SK-N-MC (cell line): ENCODE measurements at places on chromosomes 11 and 22.

DNA sequence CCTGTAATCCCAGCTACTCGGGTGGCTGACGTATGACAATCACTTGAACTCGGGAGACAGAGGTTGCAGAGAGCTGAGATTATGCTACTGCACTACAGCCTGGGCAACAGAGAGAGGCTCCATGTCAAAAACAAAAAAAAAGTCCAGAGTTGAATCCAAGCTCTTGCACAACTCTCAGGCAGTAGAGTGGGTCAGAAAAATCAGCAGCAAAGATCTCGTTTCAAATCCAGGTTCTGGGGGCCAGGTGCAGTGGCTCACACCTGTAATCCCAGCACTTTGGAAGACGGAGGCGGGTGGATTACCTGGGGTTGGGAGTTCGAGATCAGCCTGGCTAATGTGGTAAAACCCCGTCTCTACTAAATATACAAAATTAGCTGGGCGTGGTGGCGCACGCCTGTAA lies 24.9 kb downstream of the CLPB start:
- no peak for DNase-seq

DNA sequence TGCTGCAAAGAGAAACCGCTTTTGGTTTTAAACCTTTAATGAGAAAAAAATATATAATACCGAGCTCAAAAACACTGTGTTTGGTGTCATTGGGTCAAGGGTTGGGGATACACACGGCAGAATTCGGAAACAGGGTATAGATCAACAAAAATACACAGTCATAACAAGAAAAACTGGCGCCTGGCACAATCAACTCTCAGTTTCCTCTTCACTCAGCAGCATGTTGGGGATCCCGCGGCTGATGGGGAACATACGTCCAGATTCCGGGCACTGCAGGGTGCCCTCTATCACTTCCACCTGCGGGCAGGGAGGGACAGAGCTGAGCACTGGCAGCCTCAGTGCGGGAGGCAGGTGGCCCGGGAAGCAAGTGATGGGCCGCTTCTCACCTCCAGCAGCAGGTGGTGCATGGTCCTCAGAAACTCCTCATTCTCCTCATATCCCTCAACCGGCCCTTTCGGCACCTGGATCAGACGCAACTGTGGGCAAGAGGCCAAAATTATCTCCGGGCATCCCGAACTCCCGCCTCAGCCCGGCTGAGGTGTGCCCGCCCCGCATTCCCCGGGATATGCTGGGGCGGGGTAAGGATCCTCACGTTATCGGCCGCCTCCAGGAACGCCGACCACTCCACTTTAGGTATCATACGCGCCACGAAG lies 561 bp downstream of the TRMT112 start:
- no peak for DNase-seq

DNA sequence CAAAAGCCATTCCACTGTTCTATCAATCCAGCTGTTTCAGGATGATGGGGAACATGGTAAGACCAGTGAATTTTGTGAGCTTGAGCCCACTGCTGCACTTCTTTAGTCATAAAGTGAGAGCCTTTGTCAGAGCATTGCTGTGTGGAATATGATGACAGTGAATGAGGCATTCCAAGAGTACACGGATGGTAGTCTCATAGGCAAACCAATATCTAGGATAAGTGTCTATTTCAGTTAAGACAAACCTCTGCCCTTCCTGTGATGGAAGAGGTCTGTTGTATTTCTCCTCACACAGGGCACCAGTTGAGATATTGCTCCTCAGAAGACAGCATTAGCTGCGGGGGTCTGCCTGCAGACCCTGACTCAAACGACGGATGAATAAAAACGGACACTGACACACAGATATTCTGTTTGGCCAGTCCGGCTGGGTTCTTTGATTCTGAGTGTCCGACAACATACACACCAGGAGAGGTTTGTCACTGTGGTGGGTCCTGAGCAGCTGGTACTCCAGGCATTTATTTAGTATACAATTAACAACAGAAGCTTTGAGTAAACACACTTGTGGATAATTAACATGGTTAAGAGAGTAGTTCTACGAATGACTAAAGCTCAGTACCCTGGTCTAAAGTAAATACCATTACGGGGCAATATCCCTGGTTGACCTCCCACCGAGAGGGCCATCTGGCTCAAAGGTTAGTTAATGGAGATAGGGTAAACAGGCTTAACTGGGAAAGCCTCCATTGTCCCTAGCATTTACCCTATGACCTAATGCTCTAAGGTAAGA lies 121.7 kb downstream of the ZNF280B start:
- DNase-seq: no peak

DNA sequence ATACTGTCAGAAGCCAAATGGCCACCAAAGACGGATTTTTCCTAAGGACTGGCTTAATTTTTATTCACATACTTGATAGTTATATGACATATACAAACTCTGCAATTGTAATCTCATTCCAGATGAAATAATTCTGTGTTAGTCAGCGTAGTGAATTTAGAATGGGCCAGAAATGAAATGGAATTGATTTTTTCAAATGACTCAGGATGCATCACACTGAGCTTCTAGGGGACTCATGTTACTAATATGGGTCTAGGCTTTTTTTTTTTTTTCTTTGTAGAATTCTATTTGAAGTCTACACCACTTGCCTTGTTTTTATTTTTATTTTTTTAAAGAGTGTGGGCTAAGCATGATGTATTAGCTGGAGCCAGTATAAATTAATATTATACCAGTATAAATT lies 62.7 kb downstream of the SPECC1L start:
- DNase-seq: no peak

GRCh38 chr11:10637731-10638151 lies 55.8 kb downstream of the IRAG1 start:
- DNase-seq: no peak

GRCh38 chr11:45843158-45843924 lies 3.9 kb upstream of the CRY2 start:
- DNase-seq: peak; percentile 40

DNA sequence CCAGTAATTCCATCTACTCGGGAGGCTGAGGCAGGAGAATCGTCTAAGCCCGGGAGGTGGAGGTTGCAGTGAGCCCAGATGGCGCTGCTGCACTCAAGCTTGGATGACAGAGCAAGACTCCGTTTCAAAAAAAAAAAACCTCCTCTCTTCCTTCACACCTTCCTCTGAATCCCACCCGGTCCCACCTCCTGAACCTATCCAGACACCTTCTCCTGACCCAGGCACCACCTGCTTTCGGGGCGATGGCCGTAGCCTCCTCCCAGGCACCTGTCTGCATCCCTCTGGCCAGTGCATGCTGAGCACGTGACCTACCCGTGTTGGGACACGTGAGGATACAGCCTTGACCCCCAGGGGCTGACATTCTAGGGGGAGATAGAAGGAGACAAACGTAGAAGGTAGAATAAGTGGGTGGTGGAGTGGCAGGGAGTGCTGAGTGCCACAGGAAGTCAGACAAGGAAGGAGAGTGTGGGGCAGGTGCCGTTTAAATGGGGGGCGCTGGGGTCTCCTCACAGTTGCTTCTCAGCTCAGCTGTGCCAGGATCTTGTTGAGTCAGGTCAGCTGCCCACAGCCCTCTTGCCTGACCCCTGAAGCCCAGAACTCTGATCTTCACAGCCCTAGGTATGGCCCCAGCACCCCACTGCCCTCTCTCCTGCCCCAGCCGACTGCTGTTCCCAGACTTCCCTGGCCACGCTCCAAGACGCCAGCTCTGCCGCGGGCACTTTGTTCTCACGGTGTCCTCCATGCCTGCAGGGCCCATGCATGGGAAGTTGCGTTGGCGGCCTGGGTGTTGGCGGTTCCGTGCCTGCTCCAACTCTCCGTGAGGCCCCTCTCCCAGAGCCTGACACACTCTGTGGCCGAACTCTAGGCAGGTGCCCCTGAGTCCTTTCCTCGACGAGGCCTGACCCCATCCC lies 1.2 kb upstream of the MIOX start:
- no peak for DNase-seq

- no peak for DNase-seq
Measured at GRCh38 chr11:65488273-65489034, 10.4 kb upstream of the MALAT1 start.

GRCh38 chr11:113603277-113604059 lies 102.6 kb downstream of the TMPRSS5 start:
- no peak for DNase-seq

GRCh38 chr11:46981436-46981835 lies 44.9 kb downstream of the CSTPP1 start:
- no peak for DNase-seq

GRCh38 chr22:24191381-24191841 lies 10.1 kb downstream of the SUSD2 start:
- DNase-seq: no peak

- DNase-seq: no peak
Measured at GRCh38 chr11:116646191-116646590, 126.6 kb downstream of the BUD13 start.

DNA sequence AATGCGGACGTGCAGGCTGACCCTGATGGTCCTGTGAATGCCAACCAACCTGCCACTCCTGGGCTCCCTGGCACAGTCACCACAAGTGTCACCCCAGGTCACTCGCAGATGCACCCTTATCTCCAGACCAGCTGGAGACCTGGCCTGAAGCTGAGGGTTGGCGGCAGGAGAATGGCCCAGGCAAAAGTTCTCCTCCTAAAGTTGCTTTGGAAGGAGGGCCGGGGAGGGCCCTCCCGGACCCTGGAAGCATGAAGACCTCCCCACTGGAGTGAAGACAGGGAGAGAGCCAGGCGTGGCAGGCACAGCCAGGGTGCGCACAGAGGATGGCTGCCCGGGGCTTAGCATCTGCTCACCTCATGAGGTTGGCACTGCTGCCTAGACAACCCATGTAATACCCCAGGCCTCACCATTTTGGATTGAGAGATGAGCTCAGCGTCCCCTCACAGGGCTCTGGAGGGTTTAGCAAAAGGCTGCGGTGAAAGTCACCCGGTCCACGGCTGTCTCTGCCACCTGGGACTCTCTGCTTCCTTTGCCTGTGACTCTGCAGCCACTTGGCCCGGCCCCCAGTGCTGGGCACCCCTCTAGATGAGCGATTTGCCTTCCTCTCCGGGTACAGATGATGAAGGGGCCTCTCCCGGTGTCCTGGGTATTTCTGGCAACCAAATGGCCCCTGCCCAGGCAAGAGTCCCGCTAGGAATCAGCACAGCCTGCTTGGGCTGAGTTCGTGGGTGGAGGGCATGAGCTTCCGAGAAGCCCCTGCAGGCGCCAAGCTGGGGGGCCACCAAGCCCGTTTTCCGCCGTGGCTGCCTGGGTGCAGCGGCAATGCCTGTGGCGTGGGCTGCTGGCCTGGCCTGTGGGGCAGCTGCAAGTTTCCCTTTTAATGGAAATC lies 48.3 kb upstream of the SEPTIN5 start:
- DNase-seq: no peak

- no peak for DNase-seq
Measured at GRCh38 chr11:57482782-57483561, 22.6 kb downstream of the RTN4RL2 start.

- DNase-seq: no peak
Measured at GRCh38 chr11:125281831-125282595, 117.5 kb downstream of the PKNOX2 start.

- no peak for DNase-seq
Measured at GRCh38 chr11:6828103-6828502, 17.4 kb upstream of the OR10A5 start.

DNA sequence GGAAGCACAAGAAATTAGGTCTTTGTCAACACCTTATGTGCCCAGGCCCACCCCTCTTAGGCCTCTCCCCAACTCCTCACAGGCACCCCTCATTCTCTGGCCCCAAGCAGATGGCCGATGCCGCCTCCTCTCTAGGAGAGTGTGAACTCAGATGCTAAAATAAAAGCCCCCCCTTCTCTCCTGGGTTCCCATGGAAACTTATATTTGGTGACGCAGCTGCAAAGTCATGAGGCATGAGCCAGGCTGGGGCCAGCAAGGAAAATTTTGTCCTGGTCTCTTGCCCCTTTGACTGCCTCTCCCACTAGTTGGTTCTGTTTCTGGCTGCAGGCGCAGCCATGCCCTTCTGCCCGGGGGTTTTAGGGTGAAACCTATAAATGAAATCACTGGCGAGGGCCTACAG lies 11.8 kb downstream of the RCOR2 start:
- DNase-seq: no peak

DNA sequence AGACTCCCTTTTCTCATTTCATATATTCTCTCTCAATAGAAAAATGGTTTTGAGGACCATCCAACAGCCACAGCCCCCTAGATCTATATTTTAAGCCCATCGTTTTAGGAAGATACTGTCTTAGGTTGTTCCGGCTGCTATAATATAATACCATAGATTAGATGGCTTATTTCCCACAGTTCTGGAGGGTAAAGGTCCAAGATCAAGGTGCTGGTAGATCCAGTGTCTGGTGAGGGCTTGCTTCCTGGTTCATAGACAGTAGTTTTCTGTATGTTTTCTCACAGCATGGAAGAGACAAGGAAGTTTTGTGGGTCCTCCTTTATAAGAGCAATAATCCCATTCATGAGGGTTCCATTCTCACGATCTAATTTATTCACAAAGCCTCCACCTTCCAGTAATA lies 215.1 kb downstream of the AASDHPPT start:
- DNase-seq: no peak

DNA sequence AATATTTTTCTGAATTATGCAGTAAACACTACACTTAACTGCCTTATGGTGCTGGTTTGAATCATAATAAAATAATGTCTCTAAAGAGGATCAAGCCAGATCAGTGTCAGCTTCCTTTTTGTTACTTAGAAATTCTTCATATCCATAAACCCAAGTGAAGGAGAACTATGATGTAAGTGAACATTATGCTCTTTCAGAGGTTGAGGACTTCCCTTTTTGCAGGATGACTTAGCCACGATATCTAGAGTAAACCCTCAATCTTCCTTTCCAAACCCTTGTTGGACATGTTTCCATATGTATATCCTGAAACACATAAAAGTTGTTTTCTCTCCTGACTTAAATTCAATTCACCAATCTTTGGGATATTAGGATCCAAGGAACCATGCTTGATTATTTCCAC lies 19.1 kb downstream of the OR8D1 start:
- no peak for DNase-seq

DNA sequence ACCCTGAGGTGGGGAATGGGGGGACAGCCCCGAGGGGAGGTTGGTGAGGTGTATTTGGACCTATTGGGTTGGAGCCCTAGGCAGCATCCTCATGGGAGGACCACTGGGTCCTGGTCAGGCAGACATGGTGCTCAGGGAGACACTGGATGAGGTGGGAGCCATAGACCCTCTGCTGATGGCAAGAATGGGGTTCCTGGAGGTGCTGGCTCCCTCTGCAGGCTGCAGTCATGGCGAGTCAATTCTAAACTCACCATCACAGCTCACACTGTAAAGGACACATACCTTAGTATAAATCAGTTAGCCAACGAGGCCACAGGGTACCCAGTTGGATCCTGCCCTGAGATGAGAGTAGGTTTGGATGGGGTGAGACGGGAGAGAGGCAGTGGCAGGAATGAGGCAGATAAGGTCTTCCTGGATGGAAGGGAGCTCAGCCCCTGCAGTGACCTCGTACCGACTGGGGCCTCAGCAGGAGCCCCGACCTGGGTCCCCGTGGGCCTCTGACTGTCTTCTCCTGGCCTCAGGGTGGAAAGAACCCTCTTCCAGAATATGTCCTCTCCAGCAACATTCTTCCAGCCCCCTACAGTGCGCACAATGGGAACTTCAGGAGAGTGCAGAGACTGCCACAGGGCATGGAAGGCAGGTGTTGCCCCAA lies 1.7 kb upstream of the GAB4 start:
- DNase-seq: no peak

- no peak for DNase-seq
Measured at GRCh38 chr11:119472856-119473222, 49.9 kb upstream of the THY1 start.

GRCh38 chr11:68841718-68842426 lies at the start of gene CPT1A:
TSS of gene CPT1A (minus strand) at chr11:68841916. CDS start at chr11:68815474, 26,442 bp downstream.
- no peak for DNase-seq
